ENCODE measurements at places on chromosomes 1 and 21. TPM values are rescaled to one million over a fixed set of nuclear protein-coding genes. Genes with fewer than 3 reads are reported as not detected.

Gene SLC16A4
- total RNA-seq = 57.1 TPM

Gene MECR
- 13.5 TPM for total RNA-seq

Gene TCHHL1
- not detected for total RNA-seq

Gene CELSR2
- total RNA-seq = 0.52 TPM

Gene YY1AP1
- total RNA-seq = 49.3 TPM

Gene PPFIA4
- total RNA-seq = 29.6 TPM

Gene LRRC38
- total RNA-seq = not detected

All from articular chondrocyte of knee joint (primary cell).